SJCRH30 (cell line): ENCODE measurements at places on chromosomes 2 and 18. TPM values are rescaled to one million over a fixed set of nuclear protein-coding genes. Genes with fewer than 3 reads are reported as not detected.

DNA sequence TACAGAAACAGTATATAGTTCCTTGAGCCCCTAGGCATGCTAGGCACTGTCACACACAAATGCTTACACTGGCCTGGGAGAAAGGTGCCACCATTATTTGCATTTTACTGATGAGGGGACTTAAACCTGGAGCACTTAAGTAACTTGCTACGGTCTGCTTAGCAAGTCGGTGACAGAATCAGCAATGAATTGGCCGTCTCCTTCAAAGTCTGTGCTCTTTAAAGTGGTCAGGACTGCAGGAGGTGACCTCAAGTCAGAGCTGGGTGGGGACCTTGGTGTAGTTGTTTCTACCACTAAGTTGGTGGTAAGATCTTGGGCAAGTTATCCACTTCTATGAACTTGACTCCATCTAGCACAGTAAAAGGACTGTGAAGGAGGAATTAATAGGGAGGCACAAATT, 34.8 kb downstream of the PTPRM start:
- DNase-seq = no peak

- DNase-seq = peak; percentile 54
Observed at GRCh38 chr2:149261692-149262091, 68.7 kb upstream of the LYPD6 start.

GRCh38 chr2:207133458-207133819, 32.3 kb downstream of the KLF7 start:
- peak; percentile 23 for DNase-seq

DNA sequence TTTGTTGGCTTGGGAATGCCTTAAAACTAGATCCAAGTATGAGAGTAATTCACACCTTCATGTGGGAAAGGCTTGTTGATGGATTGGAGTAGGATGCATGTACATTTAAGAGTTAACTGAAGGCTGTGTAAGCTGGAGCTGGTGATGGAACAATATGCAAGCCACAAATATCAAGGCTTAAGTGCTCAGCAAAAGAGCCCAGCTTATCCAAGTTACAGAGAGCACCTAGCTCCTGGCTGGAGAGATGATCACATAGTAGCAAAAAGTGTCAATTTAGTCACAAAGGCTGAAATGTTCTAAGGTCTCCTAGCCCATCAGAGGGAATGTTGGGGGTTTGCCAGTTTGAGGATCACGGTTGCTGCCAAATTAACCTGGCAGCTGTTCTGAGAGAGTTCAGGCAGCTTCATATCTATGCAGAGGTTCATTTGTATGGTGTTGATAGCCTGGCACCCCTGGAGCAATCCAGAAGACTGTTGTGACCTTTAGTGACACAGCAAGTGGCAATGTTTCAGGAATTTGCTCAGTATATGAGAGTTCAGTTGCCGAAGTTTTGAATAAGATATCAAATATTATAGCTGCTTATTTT, 228.2 kb downstream of the DOK6 start:
- DNase-seq = no peak

GRCh38 chr18:32696376-32696775, 76.4 kb downstream of the KLHL14 start:
- no peak for DNase-seq

DNA sequence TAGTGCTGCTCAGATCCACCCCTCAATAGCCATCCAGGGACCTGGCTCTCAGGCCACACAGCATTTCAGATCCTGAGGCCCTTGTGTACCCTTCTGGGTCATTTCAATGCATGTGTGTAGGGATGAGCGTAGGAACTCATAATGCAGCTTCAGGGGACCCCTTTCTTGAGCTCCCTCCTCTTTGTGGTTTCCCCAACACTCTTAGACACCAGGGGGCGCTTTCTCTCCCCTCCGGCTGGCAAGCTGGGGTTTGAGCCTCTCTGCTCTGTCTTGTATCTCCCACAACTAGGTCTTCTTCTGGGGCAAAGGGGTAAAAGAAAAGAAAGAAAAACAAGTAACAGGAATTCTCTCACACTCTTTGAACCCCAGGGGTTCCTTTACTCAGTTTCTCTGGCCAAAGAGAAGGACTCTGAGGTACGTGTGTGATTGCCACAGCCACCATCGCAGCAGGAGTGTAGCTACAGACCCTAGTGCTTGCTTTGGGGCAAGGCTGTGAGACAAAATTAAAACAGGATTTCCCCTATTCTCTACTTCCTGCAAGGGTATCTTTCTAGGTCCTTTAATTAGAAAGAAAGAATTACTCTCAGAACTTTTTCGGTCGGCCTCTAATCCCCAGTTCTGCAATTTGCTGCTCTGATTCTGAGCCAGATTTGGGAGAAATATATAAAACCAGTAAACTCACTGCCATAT, 38.0 kb downstream of the CABYR start:
- peak; percentile 65 for DNase-seq

GRCh38 chr2:168913495-168913894, 12.4 kb downstream of the G6PC2 start:
- DNase-seq = no peak

DNA sequence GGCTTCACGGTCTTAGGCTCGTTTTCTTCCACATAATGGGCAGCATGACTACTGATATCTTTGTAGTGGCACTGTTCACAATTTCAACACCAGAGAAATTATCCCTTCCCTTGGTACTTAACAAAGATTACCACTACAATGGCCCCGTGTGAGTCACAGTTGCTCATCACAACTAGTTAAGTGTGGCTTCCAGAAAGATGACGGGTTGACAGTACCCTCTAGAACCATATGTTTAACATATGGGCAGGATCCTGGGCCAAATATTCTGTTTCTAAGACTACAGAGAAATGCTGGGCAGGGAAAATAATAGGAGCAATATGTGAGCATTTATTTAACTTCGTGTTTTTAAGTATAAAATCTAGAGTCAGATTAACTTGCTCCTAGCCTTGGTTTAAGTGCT, 780.1 kb upstream of the LINC00305 start:
- DNase-seq = no peak

DNA sequence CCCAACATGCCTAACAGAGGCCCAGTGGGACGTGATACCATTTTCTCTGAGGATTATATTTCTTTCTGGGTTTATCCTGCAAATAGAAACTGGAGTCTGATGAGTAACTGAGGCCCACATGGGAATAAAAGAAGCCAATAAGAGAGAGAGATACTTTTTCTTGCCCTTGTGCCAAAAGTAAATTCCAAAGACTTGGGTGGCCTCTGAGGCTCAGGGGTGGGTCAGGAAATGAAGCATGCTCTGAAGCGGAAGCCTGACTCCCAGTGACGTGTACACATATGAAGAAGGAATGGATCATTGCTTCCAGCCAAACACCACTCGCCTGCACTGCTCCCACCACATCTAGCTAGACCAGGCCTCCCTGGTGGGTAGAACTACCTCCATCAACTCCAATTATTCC, 273.6 kb upstream of the NCKAP5 start:
- DNase-seq = peak; percentile 12

DNA sequence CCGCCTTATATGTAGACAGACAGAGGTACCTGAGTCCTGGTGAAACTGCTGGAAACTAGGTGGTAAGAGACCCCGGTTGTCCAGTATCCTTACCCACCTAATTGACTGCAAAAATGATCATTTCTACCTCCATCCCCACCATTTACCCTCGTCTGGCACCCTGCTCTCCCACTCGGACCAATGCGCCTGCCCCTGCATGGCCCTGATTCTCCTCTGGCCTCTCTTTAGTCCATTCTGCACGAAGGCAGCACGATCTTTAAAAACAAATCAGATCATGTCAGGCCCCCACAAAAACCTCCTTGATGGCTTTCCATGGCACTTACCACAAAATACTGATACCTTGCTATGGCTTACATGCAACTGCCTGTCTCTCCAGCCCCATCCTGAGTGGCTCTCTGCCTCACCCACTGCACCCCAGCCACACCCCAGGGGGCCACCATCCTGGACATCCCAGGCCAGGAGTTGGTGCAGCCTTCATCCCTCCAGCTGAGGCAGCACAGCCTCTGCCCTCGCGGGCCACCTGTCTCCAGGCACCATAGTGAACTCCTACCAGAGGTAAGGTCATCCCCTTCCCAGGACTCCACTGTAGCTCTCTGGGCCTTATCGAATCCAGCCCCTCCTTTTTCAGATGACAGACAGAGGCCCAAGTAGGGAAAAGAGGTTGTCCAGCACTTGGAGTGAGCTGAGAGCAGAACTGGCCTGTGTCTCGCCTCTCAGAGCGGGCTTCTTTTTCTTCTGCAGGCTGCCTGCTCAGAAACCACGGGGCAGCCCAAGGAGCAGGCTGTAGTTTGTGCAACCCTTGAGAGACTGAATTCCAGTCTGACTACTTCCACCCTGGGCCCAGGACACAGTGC, 12.3 kb upstream of the CIB4 start:
- no peak for DNase-seq

- DNase-seq = no peak
Observed at GRCh38 chr18:56652802-56653201, 1.6 kb downstream of the WDR7 start.

DNA sequence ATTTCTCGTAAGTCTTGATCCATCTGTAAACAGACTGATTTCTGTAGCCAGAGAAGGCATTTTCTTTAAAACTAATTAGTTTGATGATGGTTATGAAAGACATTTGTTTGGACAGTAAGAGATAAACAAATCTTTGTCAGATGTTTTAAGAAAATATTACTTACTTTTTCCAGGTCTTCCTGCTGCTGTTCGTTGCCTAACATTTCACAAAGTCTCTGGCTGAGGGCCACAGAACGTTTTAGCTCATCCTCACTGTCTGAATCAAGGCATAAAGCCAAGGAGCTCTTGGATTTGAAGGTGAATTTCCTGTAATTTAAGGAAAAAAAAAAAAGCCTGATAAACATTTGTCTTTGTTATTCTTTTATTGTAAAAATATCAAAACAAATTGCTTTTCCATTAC, 57.8 kb downstream of the VIL1 start:
- DNase-seq = no peak

- peak; percentile 44 for DNase-seq
Observed at GRCh38 chr2:168699844-168700417, 102.5 kb upstream of the NOSTRIN start.

DNA sequence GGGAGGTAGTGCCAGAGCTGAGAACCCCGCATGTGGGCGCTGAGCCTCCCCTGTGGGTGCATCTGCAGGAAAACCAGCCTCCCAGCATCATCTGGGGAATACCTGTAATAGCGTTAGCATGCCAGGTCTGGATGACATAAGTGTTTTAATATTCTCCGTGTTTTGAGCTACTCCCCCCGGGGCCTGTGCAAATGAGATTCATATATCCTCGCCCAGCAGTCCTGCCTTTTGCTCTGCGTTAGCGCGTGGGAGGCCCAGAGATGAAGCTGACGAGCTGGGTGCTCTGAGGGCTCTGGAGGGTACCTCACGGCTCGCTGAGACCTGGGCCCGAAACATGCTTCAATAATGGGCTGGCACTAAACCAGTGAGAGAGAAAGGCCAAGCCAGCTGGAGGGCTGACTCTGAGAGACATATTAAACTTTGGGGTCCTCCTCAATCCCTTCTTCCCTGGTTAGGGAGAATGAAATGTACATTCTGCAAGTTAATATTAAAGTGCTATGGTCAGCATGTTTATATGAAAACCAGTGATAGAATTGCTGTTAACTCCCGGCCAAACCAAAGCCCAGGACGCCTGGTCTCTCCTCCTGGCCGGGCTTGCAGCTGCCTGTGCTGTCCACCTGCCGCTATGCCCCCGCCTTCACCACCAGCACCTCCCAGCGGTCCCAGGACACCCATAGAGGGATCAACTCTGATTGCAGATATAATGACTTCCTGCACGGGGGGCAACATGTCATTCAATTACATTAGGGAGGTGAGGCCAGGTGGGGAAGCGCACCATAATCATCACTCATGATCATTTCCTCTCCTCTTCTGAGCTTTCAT, 77.0 kb downstream of the EDAR start:
- DNase-seq = no peak

GRCh38 chr18:30487962-30488361, 554.6 kb downstream of the DSC3 start:
- DNase-seq = peak; percentile 9

GRCh38 chr2:123747326-123747725, 277.8 kb upstream of the CNTNAP5 start:
- no peak for DNase-seq

DNA sequence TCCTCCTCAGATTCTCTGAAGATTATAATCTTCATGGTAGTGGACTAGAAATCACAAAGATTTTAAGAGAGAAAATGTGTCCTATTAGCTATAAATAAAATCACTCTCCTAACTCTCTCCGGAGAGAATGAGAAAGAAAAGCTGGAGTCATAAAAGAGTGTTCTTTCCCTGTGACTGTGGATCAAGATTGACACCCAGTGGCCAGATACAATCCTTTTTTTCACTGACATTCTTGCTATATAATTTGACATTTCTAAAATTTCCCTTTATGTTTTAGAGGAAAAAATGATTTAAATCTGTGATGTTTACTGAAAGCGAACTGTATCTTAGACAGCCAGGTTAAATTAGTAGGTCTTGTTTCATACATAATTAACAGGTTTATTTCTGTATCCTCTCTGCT, 35.4 kb upstream of the LRP2 start:
- no peak for DNase-seq

- DNase-seq = no peak
Observed at GRCh38 chr18:58407649-58408407, 221.1 kb downstream of the ALPK2 start.

DNA sequence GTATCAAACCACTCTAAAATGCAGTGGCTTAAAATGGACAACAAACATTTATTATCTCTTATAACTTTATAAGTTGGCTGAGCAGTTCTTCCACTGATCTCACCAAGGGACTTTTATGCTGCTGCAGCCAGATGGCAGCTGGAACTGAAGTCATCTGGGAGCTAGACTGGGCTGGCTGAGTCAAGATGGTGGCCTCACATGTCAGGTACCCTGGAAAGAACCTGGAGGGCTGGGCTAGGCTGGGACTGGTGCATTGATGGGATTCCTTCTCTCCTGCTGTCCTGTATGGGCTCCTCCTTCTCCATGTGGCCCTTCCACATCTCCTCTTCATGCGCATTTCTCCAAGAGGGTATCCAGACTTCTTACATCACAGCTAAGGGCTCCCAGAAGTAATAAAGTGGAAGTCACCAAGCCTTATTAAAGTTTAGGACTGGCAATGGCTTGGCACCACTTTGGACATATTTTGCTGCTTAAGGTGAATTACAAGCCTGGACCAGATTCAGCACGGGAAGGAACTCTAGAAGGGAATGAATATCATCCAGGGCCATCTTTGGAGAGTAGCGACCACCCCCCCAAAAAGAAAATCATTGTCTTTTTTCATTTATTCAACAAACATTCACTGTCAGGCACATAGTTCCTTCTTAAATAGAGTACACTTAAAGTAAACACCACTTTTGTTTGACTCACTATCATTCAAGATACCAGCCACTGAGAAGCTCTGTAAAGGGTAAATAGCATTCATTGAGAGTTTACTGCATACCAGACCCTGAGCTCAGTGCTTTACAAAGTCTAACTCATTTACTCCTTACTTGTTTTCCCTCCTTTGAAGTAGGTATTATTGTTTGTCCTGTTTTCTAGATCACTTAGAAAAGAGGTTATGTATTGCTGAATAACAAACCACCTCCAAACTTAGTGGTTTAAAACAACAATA, 138.0 kb downstream of the ZFP36L2 start:
- DNase-seq = no peak

GRCh38 chr18:35192415-35192814, 48.4 kb upstream of the ZNF397 start:
- no peak for DNase-seq

Gene SKOR2
- total RNA-seq = not detected in 2 replicates

Gene OSBPL1A
- total RNA-seq = 14.8 and 16.4 TPM in 2 replicates

Gene RASGRP3
- total RNA-seq = 2.0 and 2.8 TPM in 2 replicates

Gene ACSL3
- total RNA-seq = 140 and 168 TPM in 2 replicates

Gene IL36B
- not detected in 2 replicates for total RNA-seq

Gene LAMA1
- 11.9 and 12.0 TPM in 2 replicates for total RNA-seq

Gene TIGD1
- 10.2 and 13.5 TPM in 2 replicates for total RNA-seq

Gene HOXD3
- total RNA-seq = not detected in 2 replicates

Gene TMEM185B
- 1.5 and 1.6 TPM in 2 replicates for total RNA-seq

Gene HAAO
- total RNA-seq = 3.5 and 4.7 TPM in 2 replicates

Gene SH3RF3
- 0.28 and 0.30 TPM in 2 replicates for total RNA-seq

Gene DNAJC5G
- total RNA-seq = not detected in 2 replicates

Gene COL3A1
- 19.2 and 19.3 TPM in 2 replicates for total RNA-seq

Gene SULT1C2
- not detected in 2 replicates for total RNA-seq

Gene CD8B
- not detected in 2 replicates for total RNA-seq
